ENCODE measurements at places on chromosomes 5 and 9.

DNA sequence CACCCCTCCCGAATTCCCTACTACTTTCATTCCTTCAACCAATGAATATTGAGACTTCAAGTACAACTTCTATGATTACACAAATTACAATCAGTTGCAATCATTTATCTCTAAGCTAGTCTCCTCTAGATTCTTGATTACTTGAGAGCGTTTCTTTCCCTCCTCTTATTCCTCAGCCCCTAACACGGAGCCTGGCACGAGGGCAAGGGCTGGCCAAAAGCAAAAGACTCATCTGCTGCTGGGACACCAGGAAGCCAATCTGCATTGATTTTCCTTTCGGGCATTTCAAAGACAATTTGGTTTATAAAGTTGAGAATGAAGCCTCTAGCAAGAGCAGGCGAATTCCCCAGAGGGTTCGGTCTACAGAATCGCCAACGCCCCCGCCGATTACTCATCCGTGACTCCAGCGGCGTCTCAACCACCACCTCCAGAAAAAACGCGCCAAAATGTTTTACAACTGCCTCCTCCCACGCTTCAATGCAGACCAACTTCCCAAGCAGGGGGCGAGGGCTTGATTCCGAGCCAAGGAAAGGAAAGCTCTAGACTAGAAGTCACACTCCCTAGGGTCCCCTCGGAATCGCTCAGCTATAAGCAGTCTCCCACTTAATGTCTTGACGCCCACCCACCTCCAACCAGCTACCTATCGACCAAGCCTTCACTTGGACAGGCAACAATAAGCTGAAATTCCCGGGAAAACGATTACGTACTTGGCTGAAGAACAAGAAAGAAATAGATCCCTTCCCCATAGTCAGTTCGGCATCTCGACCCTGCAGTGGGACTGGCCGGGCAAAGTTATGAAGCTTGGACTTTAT lies 1.5 kb downstream of the PCSK1 start:
- DNase-seq = peak; percentile 20

DNA sequence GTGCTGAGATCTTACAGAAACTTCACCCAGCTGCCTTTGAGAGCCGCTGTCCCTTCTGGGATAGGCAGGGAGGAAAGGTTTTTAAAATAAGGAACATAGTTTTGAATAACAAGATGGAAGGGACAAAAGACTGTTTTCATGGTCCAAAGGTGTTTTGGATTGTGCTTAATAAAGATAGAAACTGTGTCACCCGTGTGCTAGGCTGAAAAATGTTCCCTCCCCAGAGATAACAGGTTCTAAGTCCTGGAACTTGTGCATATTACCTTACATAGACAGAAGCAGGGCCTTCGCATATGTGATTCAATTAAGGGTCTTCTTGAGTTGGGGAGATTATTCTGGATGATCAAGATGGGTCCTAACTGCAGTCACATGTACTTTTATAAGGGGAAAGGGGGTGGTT lies 1.9 kb upstream of the CEMIP2 start:
- DNase-seq = no peak

- peak; percentile 35 for DNase-seq
These were observed 125.9 kb upstream of the ANKRD55 start for GRCh38 chr5:56358703-56359681.

DNA sequence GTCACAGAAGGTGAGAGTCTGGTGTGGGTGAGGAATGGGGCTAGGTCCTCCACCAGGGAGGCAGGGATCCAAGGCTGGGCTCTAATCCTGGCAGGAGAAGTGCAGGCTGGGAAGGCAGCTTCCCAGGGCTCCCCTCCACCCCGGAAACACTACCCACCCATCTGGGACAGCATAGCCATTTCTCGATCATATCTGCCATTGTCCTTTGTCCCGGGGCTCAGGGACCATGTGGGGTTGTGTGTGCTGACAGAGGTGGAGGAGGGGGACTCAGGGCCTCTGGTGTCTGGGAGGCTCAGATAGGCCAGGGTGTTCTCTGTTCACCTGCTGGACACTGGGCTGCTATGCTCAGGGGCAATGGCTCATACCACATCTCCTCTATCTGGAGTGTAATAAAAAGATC lies 32.2 kb upstream of the STRBP start:
- no peak for DNase-seq

DNA sequence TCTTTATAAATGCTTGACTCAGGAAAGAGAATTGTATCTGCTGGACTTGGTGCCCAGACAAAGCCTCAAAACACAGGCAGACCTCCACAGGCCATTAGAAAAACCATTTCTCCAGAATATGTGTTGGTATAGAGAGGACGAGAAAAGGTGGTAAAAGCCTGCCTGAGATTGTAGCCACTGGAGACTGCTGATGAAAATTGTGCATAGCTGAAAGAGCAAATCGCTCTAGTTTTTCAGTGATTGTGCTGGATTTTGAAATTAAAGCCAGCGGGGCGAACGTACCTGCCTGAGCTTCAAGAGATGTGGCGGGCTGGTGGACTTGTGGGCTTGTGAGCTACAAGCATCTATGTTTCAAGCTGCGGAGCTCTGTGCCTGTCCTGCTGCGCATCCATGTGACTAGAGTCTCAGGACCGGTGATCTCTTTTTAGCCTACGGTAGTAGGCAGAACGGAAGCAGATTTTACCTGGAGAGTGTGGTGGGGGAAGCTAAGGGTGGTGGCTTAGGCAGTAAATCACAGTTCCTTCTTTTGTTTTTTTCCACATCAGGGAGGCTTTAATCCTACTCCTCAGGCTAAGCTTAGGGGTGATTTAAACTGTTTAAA lies 193.6 kb downstream of the SREK1 start:
- no peak for DNase-seq

DNA sequence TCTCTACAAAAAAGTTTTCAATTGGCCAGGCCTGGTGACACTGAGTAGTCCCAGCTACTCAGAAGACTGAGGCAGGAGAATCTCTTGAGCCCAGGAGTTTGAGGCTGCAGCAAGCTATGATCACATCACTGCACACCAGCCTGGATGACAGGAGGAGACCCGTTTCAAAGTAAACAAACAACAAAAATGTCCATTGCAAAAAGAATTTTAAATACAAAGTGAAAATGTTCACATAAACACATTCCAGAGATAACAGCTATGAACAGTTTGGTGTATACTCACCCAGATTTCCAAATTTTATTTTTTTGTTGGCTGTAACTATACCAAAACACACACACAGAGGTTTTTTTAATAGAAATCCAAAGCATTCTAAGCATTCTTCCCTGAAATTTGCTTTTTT lies 39.8 kb downstream of the ADRA1B start:
- DNase-seq = no peak

DNA sequence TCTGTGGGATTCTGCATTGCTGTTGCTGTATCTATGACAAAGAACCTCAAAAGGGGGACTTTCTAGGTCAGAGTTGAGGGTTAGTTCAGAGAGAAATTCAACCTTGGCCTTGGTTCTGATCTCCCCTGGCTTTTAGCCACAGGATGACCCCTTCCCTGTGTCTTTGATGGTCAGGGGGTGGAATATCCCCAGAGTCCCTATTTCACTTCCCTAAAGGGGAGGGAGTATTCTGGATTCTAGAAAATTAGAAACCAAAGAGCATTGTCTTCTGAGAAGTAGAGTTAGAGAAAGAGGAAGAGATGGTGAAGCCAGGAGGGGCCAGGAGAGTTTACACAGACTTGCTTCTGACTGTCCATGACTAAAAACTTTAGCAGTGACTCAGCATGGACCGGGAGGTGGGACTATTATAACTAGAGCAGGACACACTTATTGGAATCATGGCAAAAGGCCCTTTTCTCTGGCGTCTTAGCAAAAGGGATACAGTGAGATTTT lies 56.2 kb upstream of the LPAR1 start:
- DNase-seq = no peak

DNA sequence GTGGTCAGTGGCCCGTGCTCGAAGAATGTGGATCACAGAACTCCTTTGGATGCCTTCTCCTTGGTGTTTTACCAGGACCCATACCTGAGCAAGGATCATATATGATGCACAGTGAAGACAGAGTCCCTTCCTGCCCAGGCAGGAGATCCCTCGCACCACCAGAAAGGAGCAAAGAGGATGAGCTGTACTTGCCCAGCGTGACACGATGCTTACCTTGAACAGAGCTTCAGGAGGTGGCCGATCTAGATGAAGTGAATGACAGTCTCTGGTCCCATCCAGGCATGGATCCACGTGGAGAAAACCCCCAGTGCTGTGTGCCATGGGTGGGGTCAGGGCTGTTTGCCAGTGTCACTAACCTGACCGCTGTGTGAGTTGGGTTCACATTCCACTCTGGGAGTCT lies 455.4 kb downstream of the GADD45G start:
- no peak for DNase-seq

GRCh38 chr5:179795049-179795862 lies 1.5 kb downstream of the LTC4S start:
- peak; percentile 65 for DNase-seq

- DNase-seq = no peak
These were observed 52.8 kb downstream of the ROR2 start for GRCh38 chr9:91897201-91897600.

GRCh38 chr5:20572614-20573013 lies 584.6 kb upstream of the CDH18 start:
- DNase-seq = peak; percentile 6

- peak; percentile 95 for DNase-seq
These were observed at the start of gene GBGT1 for GRCh38 chr9:133163504-133164172. GBGT1 (minus strand) TSS chr9:133163914; CDS start chr9:133162412, 1,502 bp downstream.

DNA sequence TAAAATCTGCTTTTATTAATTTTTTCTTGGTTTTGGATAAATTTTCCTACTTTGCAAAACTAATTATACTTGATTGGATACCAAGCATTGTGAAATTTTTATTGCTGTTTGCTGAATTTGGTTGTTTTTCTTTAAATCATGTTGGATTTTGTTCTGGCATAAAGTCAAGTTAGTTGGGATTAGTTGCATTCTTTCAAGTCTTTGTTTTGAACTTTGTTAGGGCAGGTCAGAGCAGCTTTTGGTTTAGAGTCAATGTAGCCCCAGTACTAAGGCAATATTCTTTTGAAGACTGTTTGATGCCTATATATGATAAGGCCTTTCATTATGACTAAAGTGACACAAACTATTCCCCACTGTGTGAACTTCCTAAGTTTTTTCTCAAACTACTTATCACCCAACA lies 531.1 kb downstream of the RASEF start:
- no peak for DNase-seq

GRCh38 chr9:104981543-104982129 lies 53.7 kb upstream of the ABCA1 start:
- no peak for DNase-seq

DNA sequence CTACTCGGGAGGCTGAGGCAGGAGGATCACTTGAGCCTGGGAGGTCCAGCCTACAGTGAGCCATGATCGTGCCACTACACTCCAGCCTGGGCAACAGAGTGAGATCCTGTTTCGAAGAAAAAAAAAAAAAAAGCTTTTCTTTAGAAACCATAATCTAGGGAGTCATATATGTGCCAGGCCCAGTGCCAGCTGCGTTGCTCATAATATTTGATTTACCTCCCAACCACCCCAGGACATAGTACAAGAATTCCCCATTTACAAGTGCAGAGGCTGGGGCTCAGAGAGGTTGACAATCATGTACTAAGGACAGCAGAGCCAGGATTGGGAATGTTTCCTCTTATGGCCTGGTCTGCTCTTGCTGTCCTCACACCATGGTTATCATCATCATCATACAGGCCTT lies 25.1 kb upstream of the TRIM14 start:
- no peak for DNase-seq

DNA sequence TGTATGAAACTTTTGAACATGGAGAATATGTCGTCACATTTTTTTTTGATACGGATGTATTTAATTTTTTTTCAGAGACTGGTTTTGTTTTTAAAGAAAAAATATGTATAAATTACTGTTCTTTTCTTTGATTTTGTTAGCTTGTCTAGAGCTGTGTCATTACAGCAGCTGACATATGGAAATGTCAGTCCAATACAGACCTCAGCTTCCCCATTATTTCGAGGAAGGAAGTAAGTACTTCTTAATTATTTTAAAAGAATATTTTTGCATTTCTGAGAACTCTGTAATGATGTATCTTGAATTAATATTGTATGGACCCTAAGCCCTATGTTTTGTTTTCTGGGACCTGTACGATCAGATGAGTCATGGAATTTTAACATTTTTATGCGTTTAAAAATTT lies 7.6 kb downstream of the TENT2 start:
- no peak for DNase-seq

DNA sequence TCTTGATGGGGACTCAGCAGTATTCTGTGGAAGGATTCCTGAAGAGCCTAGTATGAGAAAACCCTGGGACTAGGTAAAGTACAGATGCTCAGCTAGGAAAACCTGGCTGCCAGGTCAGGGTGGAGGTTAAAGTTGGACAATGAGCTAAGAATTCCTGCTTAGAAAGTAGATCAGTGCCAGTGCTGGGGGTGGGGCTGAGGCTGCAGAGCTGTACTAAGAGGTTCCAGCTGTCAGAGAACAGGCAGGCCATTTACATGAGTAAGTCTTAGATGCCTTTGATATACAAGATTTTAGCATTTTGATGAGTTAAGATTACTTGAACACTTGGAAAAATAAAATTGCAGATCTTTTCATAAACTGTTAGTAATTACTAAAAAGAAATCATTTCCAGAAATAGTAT lies 332.3 kb upstream of the NUDT12 start:
- DNase-seq = peak; percentile 43

DNA sequence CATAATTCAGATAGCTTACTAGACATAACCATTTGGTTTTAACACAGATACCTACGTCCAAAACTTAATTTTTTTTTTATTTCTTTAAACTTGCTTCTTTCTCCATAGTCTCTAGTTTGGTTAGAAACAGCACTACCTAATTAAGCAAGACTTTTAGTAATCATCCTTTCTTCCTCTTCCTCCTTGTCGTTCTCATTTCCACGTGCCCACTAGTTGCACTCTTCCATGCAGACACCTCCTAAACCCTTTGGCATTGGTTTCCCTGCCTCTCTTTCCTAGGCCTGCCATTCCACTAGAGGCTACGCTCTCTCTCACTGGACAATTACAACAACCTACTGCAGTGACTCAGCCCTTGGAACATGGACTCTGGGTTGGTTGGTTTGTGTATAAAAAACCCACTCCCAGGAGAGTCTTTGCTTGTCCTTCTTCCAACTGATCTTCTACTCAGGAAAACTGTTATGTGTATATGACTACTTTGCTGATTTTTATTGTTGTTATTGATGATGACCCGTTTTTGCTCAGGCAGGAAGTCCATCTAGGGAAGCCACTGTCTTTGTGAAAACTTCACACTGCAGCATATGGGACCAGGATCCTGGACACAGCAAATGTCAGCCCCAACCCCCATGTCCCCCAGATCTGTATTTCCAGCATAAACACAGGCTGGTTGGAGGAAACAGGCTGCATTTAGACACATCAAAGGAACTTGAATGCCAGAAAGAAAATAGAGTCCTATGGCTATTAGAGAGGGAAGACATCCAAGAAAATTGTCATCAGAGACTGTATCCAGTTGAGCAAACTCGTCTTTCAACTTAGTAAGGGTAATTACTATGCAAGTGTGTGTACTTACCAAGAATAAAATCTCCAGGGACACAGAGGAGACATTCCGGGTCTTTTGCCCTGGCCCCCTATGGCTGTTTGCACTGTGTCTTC lies 503.2 kb downstream of the GADD45G start:
- DNase-seq = no peak

Measured in iPS-NIHi11 (cell line).